Glutamatergic neuron (in vitro differentiated cells): ENCODE measurements at places on chromosomes 6 and 20. TPM values are rescaled to one million over a fixed set of nuclear protein-coding genes. Genes with fewer than 3 reads are reported as not detected.

CLIC5 gene
- total RNA-seq, result not detected

GRCh38 chr20:60819511-60819910 lies 432.6 kb upstream of the CDH4 start:
- peaks cover 5% of the 10 kb centered on the region for H3K36me3 ChIP-seq
- H3K4me3 ChIP-seq, result no peak overlapping the region

GRCh38 chr6:43827898-43828297 lies 57.9 kb downstream of the VEGFA start:
- no peaks in the 10 kb centered on the region for H3K36me3 ChIP-seq
- H3K4me3 ChIP-seq, result no peak overlapping the region
- DNase-seq, result no peak
- no peaks in the 10 kb centered on the region for H3K27me3 ChIP-seq
- no peak overlapping the region for H3K27ac ChIP-seq
- H3K4me1 ChIP-seq, result no peaks in the 10 kb centered on the region

DNA sequence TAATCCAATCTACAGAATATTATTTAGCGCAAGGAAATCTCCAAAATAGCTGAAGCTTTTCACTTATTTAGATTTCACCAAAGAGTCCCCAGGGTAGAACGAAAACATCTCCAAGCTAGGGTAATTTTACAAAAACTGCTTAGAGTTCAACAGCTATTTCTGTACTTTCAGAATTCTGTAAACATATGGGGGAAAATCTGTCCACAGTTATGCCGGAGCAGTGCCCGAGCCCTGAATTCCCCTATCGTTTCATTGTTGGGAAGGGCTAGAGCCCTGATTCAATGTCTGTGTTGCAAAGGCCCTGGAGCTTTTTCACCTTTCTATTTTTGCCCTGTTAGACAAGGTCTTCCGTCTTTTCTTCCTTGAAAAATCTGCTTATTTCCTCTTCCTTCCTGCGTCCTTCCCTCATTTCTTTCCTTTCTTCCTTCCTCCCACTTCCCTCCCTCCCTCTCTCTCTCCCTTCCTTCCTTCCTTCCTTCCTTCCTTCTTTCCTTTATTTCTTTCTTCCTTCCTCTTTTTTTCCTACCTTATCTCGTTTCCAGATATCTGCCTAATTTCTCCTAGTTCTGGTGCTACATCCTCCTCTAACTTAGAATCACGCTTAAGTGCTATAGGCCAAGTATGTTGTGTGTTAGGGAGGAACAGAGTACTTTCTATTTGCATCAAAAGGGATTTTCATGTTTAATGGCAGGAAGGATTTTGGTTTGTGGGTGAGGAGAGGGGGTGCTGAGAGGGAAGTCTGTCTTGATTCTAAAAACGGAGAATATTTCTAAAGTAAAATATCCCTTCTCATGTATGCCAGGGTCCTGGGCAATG lies 122.5 kb upstream of the BMP2 start:
- H3K27me3 ChIP-seq, result peaks cover 2% of the 10 kb centered on the region
- H3K4me3 ChIP-seq, result no peak overlapping the region
- no peak for DNase-seq
- H3K27ac ChIP-seq, result no peak overlapping the region
- no peaks in the 10 kb centered on the region for H3K36me3 ChIP-seq

- no peak for DNase-seq
- no peaks in the 10 kb centered on the region for H3K36me3 ChIP-seq
- no peaks in the 10 kb centered on the region for H3K27me3 ChIP-seq
- no peaks in the 10 kb centered on the region for H3K4me1 ChIP-seq
- no peak overlapping the region for H3K27ac ChIP-seq
These were observed 985.4 kb downstream of the TBC1D32 start for GRCh38 chr6:120348926-120349325.
